ENCODE measurements at places on chromosomes 1 and 21.

GRCh38 chr1:70038025-70038424 lies 167.4 kb downstream of the LRRC40 start:
- DNase-seq: no peak

DNA sequence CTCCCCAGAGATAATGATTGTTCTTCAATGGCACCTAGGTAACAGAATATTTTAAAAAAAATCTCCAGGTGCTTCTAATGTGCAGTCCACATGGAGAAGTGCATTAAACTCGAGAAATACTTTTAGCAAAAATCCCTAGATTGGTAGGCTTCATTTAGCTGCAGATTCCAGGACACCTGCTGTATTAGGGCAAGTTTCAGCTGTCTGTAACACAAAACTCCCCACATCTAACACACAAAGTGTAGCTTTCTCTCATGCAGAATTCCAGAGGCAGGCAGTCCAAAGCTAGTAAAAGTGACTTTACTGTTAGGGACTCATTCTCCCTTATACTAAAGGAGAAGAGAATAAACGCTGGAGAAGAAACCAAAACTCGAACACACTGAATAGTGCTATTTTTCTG lies 1414.3 kb upstream of the B3GALT2 start:
- no peak for DNase-seq

DNA sequence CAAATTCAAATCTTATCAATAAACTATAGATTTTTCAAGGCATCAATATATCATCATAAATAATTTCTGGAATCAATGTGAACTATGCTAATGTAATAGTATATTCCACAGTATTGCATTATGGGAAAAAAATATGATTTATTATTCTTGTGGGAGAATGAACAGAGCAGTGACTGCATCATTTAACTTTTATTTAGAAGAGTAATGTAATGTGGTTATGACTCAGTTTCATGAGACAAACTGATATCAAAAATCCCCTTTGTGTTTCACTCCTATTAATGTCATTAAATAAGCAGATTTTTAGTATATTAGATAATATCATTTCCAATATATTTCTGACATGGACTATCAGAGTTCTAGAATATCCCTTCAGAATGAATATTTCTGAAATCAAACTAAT lies 187.6 kb downstream of the LRRC40 start:
- no peak for DNase-seq

DNA sequence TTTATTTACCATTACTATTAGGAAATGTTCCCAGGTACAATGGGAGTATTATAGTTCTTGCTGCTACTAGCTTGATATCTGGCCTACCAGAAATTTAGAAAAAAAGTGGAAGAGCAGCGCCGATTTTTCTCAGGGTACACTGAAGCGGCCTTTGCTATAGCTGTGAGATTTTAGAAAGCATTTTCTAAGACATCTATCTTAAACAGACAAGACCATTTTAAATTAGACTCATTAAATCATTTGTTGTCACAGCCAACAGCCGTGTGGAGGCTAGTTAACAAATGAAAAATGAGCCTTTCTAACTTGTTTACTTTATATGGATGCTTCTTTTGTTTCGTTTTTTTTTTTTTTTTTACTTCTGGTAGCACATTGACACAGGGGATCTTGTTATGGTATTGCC lies 183.2 kb upstream of the ZRANB2 start:
- DNase-seq: no peak

GRCh38 chr1:151347523-151348246 lies 633 bp upstream of the RFX5 start:
- no peak for DNase-seq

DNA sequence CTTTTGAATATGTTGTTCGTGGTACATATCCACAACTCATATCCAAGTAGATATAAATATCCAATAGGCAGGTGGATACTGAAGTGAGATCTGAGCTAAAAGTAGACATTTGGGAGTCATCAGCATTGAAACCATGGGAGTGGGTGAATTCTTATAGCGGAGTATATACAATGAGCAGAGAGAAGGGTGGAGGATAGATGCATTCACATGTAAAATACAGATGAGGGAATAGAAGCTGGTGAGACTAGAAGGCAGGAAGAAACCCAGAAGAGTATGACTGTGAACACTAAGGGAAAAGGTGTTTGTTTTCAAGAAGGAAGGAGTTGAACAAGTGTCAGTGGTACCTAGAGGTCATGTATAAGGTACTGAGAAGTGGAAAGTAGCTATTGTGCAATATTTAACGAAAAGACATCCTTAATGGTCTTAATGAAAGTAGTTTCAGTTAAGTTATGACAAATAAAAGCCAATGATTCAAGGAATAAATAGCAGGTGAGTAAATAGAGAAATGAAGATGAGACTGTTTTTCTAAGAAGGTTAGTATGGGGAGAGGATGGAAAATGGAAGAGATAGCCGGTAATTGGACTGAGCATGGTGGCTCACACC lies 181.6 kb upstream of the CACYBP start:
- no peak for DNase-seq

GRCh38 chr1:166174108-166174507 lies 7.3 kb upstream of the FAM78B start:
- DNase-seq: no peak

GRCh38 chr1:244092293-244092963 lies 41.3 kb downstream of the ZBTB18 start:
- no peak for DNase-seq

GRCh38 chr1:31723828-31724359 lies 20.1 kb upstream of the COL16A1 start:
- no peak for DNase-seq

GRCh38 chr1:2609319-2610035 lies 22.9 kb downstream of the PRXL2B start:
- DNase-seq: no peak

DNA sequence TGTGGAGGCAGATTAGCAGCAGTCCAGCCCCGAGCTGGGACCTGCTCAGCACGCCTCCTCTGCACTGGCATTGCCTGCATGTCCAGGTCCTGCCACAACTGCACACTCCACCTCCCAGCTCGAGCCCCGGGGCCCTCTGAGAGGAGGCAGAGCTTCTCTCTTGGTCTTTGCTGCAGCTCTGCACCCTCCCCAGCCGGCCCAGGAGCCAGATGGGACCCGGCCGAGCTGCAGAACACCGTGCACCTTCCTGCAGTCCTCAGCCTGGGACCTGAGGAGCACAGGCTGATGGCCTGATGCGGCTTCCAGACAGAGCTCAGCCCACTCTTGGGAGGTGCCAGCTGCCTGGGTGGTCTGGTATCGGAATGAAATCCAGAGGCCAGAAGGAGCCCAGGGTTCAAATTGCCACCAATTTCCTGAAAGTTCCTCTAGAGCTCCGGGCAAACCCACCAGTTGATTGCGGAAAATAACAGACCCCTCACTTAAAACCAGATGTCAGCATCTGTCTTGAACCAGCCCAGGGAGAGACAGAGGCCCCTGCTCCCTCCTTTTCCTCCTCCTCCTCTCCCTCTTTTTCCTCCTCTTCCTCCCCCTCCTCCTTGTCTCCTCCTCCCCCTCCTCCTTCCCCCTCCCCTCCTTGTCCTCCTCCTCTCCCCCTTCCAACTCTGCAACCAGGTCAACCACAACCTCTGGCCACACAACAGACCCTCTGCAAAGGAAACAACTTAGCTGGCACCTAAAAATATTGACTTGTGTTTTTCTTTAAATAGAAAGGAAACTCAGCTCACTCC lies 10.6 kb upstream of the SPSB1 start:
- no peak for DNase-seq

DNA sequence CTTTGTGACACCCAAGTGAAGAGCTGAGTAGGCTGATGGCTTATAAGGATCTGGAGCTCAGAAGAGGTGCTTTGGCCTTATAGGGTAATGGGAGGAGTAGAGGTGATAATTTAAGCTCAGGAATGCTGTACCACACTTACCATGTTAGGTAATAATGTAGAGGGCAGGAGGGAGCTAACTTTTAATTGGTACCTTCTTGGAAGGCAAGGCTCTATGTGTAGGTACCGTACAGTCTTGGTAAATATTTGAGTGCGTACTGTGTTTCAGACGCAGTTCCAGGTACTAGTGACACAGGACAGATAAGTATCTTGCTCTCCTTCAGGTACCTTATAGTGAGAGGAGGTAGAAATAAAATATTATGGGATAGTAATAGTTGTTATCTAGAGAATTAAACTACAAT lies 16.8 kb downstream of the CAMSAP2 start:
- no peak for DNase-seq

DNA sequence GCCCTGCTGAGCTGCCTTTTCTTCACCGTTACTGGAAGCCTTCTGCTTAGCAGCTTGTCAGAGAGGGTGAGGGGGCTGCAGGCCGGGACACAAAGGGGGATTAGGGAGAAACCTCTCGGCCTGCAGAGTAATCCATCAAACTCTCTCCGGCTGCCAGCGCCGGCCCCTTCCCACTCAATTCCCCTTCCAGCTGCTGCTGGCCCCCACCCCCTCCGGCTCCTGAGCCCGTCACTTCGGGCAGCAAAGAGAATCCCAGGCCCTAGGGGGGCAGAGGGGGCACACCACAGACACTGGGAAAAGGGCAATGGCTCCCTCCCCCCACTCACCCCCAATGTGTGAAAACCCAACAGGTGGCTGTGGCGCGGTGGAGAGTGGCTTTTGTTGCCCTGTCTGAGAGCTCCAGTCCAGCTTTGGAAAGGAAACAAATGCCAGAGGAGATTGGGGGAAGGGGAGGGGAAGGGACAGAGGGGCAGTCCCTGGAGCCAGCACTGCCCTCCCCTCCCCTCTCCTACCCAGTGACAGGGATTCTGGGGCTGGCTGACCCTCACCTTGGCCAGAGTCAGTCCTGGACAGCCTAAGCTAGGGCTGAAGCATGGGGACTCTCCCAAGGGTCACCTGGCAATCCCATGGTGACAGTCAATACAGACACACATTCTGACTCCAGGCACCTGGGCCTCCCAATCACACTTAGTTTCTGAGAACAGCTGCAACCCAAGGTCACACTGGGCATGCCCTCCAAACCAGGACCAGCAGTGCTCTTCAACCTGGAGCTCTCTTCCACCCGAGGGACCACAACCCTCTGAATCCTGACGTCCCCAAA lies 9.5 kb downstream of the SLC45A3 start:
- no peak for DNase-seq

DNA sequence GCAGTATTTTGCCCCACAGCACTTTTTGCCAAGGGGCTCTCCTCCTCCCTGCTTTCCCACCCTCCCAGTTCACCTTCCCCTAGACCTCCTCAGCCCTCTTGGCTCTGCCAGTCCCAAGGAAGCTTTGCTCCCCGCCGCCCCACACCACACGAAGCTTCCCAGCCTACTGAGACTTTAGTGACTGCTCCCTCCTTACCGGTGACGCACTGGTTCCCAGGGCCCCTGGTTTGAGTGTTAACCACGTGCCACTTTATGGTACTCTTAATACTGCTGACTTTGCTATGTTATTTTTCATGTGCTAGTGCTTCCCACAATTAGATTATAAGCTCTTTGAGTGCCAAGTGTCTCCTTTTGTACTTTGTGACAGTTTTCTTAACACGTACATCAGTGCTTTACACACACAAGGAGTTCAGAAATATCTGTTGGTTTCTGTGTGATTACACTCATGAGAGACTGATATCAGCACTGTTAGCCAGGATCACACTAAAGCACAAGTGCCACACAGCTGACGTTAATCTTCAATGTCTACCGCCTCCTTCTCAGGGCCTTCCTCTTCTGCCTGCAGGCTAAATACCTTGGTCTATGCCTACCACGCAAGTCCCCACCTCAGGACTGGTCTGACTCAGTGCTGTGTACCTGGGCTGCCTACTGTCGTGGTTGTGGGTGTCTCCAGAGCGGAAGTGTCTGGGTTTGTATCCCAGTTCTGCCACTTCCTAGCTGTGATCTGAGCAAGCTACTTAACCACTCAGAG lies 61.0 kb downstream of the DNTTIP2 start:
- no peak for DNase-seq

- DNase-seq: no peak
Observed at GRCh38 chr1:181406989-181407388, 76.3 kb upstream of the CACNA1E start.

GRCh38 chr1:154176337-154176736 lies 15.6 kb downstream of the TPM3 start:
- DNase-seq: no peak

DNA sequence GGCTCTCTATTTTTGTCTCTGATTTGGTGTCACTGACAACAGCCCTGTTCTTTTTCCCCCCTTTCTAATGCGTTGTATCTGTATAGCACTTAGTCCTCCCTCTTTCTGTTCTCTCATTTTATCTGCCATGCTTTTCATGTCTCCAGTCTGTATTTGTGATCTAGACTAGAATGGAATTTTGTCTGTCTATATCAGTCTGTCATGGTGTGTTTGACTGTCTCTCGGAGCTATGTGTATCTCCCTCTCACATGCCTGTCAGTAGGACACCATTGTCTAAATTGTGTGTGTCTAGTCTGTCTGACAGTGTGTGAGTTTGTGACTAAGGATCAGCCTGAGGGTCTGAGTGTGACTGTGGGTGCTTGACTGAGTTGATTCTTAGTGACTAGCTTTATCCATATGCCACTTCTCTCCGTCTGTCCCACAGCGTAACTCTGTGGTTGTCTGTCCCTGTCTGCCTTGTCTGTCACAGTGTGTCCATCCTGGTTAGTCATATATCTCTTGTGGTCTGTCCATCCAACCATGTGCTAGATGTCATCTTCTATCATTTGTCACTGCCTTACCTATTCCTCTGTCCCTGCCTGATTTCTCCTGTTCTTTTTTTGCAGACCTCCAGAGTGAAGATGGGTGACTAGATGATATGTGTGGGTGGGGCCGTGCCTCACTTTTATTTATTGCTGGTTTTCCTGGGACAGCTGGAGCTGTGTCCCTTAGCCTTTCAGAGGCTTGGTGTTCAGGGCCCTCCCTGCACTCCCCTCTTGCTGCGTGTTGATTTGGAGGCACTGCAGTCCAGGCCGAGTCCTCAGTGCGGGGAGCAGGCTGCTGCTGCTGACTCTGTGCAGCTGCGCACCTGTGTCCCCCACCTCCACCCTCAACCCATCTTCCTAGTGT lies 1.4 kb upstream of the B4GALT2 start:
- no peak for DNase-seq

DNA sequence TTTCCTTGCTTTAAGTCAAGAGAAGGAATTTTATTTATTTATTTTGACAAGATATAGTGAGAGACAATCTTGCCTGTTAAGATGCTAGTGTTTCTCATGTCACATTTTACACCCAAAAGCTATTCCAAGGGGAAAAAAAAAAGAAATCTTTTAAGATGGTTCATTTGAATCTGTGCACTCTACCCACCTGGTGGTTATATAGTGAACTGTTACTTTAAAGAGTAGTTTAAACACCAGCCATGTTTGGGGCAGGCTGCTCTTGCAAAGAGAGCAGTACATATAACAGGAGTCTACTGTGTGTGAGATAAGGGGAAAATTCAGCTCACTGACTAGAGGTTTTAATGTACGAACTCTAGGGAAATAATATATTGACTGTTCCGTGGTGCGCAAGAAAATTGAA lies 3.3 kb upstream of the ELAVL4 start:
- DNase-seq: no peak

DNA sequence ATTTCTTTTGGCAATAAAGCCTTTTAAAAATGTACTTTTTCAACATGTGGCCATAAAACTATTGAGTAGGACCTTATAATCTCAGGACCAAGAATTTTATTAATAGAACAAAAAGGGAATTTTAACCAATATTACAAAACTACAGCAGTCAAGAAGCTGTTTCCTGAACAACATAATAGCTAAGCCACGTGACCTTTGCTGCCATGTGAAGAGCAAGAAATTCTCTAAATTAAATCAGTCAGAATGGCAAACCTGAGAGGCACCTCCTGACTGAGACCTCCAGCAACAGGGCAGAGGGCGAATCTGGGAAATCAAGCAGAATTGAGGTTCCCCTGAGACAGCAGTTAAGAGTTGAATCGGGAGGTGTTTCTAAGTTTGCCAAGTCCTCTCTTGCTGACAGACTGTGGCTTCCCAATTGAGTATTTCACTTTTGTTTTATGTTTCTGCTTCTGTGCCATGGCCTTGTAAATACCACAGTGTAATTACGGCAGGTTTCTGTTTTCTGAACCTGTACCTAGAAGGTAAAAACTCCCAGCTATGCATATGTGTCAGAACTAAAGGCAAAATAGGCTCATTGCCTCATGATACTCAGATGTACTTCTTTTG lies 358.4 kb downstream of the NTNG1 start:
- no peak for DNase-seq

All from caudate nucleus (tissue), 63 donors.